Caki2 (cell line): ENCODE measurements at places on chromosomes 6 and 20.

- no peak for DNase-seq
Measured at GRCh38 chr20:38520261-38520660, 47.6 kb downstream of the RALGAPB start.

DNA sequence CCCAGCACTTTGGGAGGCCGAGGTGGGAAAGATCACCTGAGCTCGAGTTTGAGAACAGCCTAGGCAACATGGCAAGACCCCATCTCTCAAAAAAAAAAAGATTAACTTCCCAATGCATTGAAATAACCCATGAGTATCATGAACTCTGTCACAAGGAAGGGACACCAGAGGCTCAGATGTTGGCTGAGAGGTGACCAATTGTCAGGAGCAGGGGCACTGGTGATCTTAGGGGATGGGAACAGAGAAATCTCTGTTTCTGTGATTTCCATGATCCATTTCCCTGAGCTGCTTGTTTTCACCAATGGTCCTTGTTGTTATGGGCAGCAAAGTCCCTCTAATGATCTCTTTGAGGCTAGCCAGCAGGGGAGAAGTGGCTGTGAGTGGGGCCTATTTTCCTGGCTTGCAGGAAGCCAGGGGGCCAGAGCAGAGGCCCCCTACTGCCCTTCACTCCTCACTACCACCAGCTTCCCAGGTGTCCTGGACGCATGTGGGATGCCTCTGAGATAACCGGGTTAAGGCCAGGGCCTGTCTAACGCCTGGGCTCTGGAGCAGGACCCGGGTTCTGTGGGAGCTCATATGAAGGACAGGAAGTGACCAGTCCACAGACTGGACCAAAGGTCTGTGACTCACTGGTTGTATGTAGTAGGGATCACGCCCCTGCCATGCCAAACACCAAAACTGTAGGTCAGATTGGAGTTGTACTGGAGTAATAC is 54.4 kb downstream of the PCNA start:
- no peak for DNase-seq

GRCh38 chr6:72622094-72622940 is 453 bp downstream of the KCNQ5 start:
- peak; percentile 69 for DNase-seq

- DNase-seq = peak; percentile 90
Measured at GRCh38 chr20:31835977-31836852, 9.2 kb downstream of the FOXS1 start.

DNA sequence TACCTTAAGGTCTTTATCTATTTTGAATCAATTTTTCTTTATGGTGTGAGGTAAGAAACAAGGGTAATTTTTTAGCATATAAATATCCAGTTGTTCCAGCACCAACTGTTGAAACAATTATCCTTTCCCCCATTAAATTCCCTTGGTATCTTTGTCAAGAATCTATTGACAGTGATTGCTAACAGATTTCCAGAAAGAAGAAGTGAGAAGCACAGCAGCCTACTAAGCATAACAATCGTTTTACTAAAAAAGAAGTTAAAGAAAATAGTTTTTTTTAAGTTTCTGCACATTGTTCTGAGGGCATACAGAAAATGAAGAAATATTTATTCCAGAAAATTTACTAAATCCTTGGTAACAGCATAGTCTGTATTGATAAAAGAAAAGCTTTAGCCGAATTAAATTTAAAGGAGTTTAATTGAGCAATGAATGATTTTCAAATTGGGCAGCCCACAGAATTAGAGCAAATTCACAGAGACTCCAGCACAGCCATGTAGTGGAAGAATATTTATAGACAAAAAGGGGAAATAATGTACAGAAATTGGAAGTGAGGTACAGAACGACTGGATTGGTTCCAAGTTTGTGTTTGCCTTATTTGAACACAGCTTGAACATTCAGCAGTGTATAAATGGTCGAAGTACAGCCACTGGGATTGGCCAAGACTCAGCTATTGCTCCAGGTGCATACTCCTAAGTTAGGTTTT is 97.9 kb upstream of the UST start:
- DNase-seq = no peak

DNA sequence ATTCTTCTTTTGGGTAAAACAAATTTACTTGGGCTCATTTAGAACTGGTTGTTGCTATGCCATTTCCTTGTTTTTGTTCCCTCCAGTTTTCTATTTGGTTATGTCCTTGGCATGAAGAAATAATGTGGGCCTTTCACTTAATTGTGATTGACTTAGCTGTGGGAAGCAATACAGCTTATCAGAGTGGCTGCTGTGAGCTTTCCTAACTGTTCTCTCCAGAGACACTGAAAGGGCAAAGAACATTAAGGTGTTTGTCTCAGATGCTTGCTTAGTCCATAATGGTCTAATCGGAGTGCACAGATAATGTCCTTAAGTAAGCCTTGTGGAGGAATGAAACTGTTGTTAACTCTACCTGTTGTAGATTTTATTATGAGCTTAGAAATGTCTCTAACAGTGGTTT is 56.6 kb downstream of the SH3BGRL2 start:
- DNase-seq = no peak

DNA sequence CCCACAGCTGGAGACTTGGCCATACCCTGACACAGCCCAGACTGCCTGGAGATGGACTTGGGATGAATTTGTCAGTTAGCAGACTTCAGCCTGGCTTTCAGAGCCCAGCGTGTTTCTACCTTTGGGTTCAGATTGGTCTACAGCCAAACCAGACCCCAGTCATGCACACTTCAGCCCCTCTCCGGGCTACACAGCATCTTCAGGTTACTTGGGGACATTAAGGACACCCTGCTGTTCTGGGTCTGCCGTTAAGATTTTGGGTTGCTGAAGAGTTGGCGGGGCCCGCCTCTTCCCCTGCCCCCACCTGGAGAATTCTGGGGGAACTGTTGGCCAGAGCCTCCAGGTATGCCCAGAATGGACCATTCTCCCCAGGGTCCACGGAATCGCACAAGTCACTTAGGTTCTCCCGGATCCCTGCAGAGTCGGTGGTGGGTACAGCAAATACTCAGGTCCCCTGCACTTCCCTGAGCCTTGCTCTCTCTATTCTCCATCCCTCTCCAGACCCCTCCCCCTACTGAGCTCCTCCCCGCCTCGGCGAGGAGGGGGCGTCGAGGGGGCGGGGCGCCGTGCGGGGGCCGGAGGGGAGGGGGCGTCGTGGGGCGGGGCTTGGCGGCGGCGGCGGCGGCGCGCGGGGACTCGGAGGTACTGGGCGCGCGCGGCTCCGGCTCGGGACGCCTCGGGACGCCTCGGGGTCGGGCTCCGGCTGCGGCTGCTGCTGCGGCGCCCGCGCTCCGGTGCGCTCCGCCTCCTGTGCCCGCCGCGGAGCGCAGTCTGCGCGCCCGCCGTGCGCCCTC is at the start of gene PTK7:
TSS of gene PTK7 (plus strand) at position 645 of the 794 bp plus-strand sequence. CDS start 175 bp downstream, outside the sequence.
- no peak for DNase-seq

DNA sequence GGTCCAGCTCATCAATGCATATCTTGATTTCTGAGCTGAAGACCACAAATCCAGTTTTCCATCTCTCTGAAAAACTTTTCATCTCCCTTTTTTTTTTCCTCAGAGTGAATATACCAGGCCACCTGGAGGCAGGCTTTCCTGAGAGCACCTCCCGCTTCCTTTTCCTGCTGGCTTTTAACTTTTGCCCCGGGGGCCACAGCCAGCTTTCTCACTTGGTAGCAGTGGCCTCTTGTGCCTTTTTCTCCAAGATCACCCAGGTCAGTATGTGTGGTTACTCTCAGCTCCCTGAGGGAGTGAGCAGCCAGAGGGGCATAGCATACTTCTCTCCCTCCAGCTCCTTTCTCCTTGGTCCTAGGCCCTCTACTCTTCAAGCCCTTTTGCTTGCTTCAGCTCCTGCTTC is at the start of gene BTN1A1:
TSS of gene BTN1A1 (plus strand) at position 202 of the 400 bp plus-strand sequence. CDS start 984 bp downstream, outside the sequence.
- no peak for DNase-seq

GRCh38 chr6:153024709-153025017 is 22.2 kb upstream of the MTRF1L start:
- DNase-seq = no peak

GRCh38 chr6:94645191-94645590 is 932.1 kb upstream of the MANEA start:
- no peak for DNase-seq
